ENCODE measurements at places on chromosomes 4 and X.

DNA sequence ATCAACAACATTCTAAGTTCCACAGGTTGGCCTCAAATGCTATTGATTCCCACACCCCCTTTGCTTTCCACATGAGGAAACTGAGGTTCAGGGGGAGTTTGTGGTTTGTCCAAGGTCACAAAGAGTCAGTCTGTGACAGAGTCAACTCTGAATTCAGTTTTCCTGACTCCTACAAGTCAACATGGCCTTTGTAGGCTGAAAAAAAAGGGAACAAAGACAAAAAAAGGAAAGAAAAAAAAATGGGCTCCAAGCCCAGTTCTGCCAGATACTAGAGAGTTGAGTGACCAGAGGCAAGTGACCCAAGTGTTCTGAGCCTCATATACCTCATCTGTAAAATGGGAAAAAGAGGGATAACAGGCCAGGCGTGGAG lies 16.5 kb upstream of the PIM2 start:
- no peak for DNase-seq

GRCh38 chr4:69054578-69055200 lies 41.6 kb upstream of the UGT2B7 start:
- no peak for DNase-seq

GRCh38 chr4:137599734-137600133 lies 67.4 kb upstream of the PCDH18 start:
- no peak for DNase-seq

- DNase-seq, result no peak
Observed at GRCh38 chr4:21191317-21191716, 491.1 kb downstream of the PACRGL start.

DNA sequence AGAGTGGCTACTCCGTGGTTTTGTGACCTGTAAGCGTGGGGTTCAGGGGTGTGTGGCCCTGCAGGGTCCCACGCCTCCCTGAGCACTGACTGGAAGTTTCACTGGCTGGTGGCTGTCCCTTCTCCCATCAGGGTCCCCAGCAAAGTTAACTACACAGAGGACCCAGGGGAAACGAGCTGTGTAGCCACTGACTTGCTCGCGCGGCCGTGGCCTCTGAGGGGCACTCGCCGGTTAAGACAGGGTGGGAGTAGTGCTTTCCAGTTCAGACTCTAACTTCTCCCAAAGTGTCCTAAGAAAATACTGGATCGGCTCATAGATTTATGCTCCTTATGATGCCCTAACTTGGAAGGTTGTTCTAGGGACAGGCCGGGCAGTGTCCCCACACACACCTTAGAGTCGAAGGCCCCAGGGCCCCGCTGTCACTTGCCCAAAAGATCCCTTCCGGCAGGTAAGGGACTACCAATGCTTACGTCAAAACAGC lies 28.2 kb downstream of the NELFA start:
- DNase-seq, result no peak

- DNase-seq, result no peak
Observed at GRCh38 chr4:125016892-125017299, 297.9 kb upstream of the FAT4 start.

Measured in sigmoid colon (tissue), 7 donors.